SK-N-SH treated with all-trans-retinoic acid at 6 μM for 48 hours (cell line): ENCODE measurements at places on chromosomes 5 and 9.

GRCh38 chr9:36258996-36259533 lies 817 bp upstream of the GNE start:
- no peak for ATAC-seq

DNA sequence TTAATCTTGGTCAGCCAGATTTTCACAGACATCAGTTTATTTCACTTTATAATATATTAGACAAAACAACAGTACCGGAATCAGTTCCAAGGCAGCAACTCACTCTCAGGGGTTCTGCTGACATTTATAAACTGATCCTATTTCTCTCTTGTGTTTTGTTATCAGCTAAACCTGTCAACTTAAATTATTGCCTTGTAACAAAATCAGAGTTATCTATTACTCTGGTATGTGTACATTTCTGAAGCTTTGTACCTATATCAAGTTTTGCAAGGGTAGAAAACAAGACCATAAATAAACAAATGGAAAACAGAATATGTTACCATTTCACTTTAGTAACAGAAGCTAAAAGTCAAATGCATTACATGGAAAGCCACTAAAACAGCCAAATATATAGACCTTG lies 122.1 kb downstream of the SIL1 start:
- no peak for ATAC-seq

DNA sequence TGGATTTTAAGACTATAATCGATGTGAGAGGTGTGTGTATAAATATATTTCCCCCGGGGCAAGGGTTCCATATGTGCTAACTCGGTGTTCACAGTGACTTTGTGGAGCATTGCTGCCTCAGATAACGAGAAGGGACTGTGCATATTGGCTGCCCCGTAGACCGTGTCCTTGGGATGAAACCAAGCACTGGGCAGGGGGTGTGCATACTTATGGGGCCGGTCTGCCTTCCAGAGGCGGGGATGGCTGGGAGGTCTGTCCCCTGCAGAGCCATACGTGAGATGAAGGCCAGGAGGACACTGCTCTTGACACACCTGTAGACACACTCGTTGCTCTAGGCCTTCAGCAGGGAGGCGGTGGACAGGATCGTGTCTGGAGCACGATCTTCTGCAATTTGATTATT lies 56.0 kb upstream of the ZNF354A start:
- ATAC-seq, result no peak

DNA sequence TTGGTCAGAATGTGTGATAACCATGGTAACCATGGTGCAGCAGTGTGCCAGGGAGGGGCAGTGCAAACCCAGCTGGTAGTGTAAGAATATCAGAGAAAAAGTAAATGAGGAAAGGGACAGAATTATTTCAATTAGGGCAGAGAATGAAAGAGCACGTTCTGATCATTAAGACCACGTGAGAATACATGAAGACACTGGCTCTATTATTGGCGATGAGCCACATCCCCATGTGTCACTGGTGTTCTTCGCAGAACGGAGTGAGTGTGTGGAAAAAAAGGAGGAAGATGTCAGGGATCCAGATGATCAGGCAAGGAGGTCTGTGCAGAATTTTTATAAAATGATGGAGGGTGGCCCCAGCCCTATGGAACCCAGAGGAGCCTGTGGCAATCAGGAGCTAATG lies 315.5 kb downstream of the SEMA5A start:
- ATAC-seq, result no peak

GRCh38 chr9:22046243-22046885 lies 37.3 kb upstream of the CDKN2B start:
- no peak for ATAC-seq

DNA sequence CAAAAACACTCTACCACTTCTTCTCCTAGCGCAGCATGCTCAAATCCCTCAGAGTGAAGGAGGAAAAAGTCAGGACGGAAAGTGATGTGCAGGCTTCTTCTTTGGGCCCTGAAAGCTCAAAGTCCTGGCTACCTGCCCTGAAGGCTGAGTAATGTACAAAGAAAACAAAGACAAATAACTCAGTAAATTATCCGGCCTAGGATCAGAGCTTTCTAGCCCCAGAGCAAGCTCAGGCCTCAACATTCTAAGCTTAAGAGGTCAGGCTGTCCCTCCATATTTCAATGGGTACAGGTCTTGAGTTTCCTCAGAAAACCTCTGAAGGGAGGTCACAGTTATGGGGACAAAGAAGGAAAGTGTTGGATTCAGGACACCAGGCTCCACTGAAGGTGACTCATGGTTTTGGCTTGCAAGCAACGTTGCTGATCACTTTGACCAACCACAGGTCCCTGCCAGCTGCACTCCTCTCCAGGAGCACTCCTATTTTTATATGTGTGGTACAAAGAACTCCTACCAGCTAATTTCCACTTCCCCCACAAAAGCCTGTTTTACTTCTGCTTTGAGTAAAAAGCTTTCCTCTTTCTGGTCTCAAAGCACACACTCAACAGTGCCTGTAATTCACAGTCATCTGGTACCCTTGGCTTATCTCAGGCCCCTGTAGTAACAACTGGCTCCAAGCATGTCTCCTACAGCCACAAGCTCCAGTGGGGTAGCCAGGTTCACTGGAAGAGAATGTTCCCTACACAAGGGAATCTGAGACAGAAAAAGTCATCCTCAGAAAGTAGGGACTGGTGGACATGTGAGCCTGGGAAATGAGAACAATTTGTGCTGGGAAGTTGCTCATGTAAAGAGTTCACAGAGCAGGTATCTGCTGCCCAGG lies 115.7 kb downstream of the UGCG start:
- ATAC-seq, result peak; percentile 95

GRCh38 chr9:17528859-17529258 lies 50.0 kb upstream of the SH3GL2 start:
- ATAC-seq, result peak; percentile 57; the same call in 2 of the 3 replicates

DNA sequence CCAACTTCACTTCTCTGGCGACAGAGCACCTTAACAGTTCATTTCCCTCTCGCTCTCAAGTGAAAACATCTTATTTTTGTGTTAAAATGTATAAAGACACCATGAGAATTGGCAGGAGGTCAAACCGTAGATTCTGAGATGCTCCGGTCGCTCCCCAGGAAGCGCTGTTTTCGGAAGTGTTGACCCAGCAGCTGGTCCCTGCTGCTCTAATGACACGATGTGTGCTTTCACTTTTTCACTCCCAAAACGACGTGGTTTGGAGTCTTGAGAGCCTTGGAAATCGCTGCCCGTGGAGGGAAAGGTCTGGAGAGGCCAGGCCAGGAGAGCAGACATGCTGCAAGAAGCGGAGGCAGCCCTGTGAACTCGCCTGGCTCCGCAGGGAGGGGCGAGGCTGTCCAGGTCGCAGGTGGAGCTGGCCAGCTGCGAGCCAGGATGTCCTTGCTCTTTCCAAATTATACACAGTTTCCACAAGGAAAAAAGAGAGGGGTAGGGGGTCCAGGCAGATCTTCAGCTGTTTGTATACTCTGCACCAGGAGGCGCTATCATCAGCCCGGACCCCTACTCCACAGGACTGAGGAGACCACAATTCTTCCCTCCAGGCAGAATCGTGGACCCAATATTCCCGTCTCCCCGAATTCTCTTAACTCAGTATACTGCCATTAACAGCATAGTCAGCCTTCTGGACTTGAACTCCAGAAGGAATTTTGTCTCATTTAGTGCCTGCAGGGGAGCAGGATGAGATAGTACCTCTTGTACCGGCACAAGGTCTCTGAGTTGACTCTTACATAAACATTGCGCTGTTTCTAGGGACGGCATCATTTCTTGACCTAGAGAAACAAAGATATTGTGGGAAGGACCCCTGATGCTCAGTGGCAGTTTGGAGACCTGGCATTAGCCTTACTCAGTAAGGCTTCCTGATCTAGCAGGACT lies 248.6 kb upstream of the ANKRD55 start:
- ATAC-seq, result peak; percentile 9; the same call in 2 of the 3 replicates

- ATAC-seq, result no peak
Measured at GRCh38 chr9:86868616-86869015, 78.7 kb downstream of the GAS1 start.

DNA sequence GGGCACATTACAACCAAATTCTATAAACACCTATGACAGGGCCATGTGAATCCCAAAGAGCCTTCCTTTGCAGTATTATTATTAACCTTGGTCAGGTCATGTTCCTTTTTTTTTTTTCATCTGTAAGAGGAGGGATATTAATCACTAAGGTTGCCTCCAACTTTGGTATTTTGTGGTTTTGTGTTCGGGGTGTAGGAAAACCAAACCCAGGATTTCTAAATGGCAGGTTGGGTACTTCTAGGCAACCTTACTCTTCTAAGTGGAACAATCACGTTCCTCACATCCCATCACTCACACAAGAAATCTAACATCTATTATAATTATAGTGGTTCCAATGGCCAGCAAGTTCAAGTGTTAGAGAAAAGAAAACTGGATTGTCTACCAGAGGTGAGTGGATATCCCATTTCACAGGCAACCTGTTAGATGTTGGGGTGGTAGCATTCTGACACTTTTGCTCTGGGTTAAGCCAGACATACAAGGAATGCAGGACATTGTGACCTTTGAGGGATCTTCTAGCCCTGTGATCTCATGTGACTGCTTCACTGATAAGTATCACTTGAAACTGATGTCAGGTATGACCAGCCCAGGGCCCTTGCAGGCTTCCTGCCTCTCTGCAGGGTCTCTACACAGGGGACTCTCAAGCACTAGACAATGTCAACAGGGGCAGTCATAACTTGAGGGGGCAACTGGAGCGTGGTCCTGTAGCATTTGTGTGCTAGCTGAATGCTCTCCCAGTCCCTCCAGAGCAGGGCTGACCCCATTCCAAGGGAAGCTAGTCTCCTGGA lies 126.2 kb upstream of the VLDLR start:
- no peak for ATAC-seq

GRCh38 chr9:278651-279050 lies 64.0 kb downstream of the DOCK8 start:
- ATAC-seq, result no peak

GRCh38 chr5:132506094-132506692 lies 15.6 kb upstream of the IRF1 start:
- peak; percentile 96 for ATAC-seq

GRCh38 chr9:2066312-2067273 lies 51.4 kb downstream of the SMARCA2 start:
- peak; percentile 67; the same call in 2 of the 3 replicates for ATAC-seq

- no peak for ATAC-seq
Measured at GRCh38 chr5:142404046-142404477, 79.2 kb upstream of the SPRY4 start.

DNA sequence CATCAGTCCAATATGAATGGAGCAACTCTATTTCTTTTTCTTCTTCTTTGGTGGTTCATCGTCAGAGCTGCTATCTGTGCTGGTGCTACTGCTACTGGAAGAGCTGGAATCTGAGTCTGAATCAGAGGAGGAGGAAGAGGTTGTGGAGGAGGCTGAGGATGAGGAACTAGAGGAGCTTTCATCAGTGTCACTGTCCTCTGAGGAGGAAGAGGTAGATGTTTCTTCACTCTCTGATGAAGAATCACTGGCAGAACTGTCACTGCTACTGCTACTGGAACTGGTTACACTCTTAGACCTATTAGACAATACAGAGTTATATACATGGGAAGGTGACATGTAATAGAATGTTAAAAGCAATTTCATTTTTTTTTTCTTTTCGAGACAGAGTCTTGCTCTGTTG lies 27.8 kb downstream of the ZCCHC10 start:
- no peak for ATAC-seq

DNA sequence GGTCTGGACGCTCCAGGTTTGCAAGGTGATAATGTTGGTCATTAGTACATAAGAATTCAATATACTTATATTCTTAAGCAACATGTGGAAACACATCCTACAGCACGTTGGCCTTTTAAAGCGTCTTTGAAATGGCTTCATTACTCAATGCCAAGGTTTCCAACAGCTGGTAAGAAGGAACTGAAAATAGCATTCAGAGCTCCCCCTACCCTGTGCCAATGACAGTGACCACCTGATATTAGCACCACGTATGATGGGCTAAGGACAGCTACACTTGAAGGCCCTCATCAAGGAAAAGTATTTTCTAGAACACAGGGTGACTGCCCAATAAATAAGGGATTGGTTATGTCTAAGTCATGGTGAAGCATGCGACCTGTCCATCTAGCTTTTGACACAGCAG lies 9.9 kb downstream of the ZNF622 start:
- ATAC-seq, result no peak

DNA sequence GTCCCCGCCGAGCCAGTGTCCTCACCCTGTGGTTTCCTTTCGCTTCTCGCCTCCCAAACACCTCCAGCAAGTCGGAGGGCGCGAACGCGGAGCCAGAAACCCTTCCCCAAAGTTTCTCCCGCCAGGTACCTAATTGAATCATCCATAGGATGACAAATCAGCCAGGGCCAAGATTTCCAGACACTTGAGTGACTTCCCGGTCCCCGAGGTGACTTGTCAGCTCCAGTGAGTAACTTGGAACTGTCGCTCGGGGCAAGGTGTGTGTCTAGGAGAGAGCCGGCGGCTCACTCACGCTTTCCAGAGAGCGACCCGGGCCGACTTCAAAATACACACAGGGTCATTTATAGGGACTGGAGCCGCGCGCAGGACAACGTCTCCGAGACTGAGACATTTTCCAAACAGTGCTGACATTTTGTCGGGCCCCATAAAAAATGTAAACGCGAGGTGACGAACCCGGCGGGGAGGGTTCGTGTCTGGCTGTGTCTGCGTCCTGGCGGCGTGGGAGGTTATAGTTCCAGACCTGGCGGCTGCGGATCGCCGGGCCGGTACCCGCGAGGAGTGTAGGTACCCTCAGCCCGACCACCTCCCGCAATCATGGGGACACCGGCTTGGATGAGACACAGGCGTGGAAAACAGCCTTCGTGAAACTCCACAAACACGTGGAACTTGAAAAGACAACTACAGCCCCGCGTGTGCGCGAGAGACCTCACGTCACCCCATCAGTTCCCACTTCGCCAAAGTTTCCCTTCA lies 1.4 kb downstream of the GLIS3 start:
- no peak for ATAC-seq

GRCh38 chr5:124876566-124876965 lies 130.1 kb upstream of the ZNF608 start:
- ATAC-seq, result no peak

DNA sequence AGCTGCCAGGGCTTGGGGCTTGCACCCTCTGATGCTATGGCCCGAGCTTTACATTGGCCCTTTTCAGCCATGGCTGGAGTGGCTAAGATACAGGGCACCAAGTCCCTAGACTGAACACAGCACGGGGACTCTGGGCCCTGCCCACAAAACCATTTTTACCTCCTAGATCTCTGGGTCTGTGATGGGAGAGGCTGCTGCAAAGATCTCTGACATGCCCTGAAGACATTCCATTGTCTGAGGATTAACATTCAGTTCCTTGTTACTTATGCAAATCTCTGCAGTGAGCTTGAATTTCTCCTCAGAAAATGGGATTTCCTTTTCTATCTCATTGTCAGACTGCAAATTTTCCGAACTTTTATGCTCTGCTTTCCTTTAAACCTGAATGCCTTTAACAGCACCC lies 337.0 kb upstream of the SMC2 start:
- ATAC-seq, result no peak

GRCh38 chr5:150987746-150988145 lies 32.6 kb upstream of the GPX3 start:
- ATAC-seq, result no peak

DNA sequence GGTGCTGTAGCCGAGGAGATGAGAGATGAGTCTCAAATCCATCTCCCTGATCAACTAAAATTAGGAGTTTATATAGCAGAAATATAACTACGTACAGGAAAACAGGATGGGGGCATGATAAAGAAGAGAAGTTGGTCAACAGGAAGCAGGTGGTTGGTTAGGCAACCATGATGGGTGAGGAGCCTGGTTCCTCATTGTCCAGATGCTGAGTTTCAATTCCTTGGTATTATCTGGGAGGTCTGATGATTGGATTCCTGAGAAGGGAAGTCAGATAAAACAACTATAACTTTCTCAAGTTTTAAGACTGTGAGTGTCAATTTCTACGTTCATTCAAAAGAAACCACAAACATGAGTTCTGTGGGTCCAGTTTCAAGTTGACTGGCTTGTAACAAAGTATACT lies 323.9 kb downstream of the MTRR start:
- no peak for ATAC-seq
